Activated CD4-positive, alpha-beta T cell treated with anti-CD3 and anti-CD28 coated beads, Interleukin-2, Interleukin-6, amounts not matched to agents 100 ng/mL and 50 ng/mL, durations not matched to agents 16 hours and 8 hours (primary cell): ENCODE measurements at places on chromosomes 6 and 20.

- no peak for DNase-seq
Measured at GRCh38 chr6:170212956-170213636, 77.8 kb downstream of the DLL1 start.

GRCh38 chr20:17495826-17496225 lies 35.4 kb downstream of the BFSP1 start:
- no peak for DNase-seq

- no peak for DNase-seq
Measured at GRCh38 chr6:92496527-92496926, 922.8 kb downstream of the EPHA7 start.

- DNase-seq: no peak
Measured at GRCh38 chr20:617934-618690, 8.0 kb upstream of the TCF15 start.

DNA sequence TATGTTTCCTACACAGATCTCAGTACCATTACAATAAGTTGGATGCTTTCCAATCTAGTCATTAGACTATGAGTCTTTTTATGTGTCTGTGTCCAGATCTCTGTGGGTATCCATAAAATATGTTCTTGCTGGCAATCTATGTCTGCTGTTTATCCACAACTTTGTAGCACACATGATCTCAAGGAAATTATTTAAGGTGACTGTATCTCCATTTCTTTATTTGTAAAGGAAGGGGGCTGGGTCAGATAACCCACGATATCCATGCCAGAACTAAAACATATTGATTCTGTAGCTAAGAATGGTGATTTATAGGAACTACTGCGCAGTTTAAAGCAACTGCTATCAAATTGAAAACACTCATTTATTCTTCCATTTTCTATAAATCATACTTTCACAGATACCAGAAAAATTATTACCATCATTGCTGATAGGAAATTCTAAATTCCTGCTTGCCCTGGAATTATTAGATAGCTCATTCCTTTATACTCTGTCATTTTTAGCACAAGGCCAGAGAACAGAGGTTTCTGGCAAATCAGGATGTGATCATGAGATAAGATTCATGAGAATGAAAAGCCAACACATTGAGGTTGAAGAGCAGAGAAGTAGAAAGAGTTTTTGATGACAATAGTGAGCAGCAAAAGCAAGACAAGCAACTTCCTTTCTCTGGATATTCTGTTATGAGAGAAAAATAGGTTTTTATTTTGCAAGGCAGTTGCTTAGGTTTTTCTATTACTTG lies 851.4 kb upstream of the CITED2 start:
- DNase-seq: no peak

DNA sequence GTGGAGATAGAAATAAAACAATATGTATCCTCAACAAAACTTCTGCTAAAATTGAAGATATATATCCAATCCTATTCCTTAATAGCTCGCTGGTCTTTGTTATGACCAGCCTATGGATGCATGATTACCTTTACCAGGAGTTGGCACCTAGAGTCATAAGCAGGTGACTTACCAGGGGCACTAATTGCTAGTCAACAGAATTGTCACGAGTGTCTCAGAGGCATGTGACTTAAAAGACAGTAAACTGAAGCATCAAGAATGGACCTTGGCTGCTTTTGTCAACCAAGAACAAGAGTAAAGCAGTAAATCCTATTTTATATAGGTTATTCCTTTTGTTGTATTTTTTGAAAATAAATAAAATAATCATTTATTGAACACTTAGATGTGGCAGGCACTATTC lies 115.4 kb downstream of the MYO6 start:
- no peak for DNase-seq

- no peak for DNase-seq
Measured at GRCh38 chr6:89680150-89680549, 41.6 kb upstream of the LYRM2 start.

- no peak for DNase-seq
Measured at GRCh38 chr20:8050157-8050837, 30.7 kb upstream of the TMX4 start.

DNA sequence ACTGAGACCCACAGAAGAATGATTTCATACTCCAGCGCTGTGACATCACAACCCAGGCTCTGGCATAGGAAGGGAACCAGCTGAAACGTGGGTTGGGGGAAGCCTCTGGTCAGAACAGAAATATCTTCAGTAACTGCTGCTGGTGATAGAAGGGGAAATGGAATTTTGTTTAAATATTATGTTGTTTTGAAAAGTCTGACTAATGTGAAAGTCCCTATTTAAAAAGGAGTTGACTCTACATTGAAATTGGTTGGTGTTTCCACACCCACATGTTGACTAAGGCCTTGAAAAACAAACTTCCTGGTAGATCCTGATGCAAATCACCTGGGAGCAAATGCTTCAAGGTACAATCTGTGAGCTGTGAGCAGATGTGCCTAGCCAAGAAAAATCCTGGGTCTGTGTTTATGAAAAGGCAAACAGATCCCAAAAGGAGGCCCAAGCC lies 24.5 kb upstream of the TCP11 start:
- no peak for DNase-seq

DNA sequence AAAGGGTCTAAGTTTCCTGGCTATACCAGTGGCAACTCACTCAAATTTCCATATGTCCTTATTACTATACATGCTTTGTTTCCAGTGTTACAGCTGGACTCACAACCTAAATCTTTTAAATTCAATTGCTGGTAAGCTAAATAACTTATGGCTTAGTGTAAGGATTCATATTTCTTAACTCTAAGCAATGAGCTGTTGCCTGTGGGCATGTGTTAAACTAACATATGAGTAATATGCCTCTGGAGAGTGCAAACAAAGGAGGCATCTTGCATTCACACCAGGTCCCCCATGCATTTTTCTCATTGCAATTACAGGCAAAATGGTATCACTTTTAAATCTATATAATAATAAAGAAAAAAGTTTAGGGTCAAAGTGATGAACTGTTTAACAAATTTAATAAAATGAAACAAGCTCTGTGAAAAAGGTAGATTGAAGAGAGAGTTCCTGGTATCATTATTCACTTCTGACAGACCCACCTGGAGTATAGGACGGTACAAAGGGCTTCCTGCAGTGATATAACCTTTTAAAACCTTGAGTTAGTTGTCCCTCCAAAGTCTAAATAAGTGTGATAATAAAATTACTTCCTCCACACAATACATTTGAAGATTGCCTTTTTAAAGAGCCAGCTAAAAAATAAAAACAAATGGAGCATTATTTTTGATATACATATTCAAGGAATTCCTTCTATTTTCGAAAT lies 57.6 kb upstream of the HMGCLL1 start:
- DNase-seq: no peak

DNA sequence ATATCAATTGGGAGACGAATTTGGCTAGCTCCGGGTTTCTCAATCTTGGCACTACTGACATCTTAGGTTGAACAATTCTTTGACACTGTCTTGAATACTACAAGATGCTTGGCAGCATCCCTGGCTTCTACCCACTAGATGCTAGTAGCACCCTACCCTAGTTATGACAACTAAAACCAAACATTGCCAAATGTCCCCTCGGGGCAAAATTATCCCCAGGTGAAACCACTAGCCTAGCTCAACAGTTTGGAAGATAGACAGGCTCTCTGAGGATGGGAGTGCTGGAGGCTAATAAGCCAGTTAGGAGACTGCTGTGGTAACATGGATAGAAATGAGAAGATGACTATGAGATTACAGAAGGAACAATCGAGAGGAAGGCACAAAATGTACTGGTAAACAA lies 20.9 kb downstream of the CCNC start:
- no peak for DNase-seq

GRCh38 chr6:109305028-109305427 lies 77.2 kb downstream of the CD164 start:
- no peak for DNase-seq

DNA sequence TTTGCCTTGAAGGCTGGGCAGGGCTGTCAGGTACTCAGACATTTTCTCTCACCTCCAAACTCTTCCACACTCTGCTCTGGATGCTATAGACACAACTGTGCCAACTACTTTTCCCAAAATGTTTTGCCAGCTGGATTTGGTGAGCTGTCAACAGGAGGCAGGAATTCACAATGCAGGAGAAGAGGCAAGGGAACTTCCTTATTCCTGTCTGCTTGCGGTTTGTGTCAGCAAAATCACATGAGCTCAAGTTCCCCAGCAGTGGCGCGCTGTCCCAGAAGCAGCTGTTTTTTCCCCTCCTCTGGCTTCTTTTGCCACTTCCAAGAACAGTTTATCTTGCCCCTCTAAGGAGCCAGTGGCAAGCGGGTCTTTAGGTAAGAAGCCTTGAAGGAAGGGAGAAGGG lies 608.2 kb downstream of the PRKN start:
- no peak for DNase-seq

- no peak for DNase-seq
Measured at GRCh38 chr6:137133122-137133521, 40.3 kb downstream of the IL22RA2 start.

DNA sequence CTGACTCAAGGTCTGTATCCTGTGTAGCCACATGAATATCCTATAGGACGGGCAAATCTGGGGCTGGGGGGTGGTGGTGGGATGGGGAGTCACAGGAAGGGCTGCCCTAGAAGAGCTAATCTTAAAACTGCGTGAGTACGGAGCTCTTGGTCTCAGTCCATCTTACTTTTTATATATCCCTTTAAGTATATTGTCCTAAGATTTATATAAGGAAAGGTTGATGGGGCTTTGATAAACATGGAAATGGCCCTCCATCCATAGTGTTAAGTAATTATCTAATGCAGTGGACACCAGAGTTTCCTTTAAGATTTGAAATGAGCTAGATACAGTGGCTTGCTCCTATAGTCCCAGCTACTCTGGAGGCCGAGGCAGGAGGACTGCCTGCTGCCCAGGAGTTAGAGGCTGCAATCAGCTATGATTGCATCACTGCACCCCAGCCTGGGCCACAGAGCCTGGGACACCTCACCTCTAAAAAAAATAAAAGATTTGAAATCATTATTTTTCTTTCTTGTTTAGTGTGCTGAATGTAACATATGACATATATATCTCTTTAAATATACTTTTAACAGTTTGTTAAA lies 24.2 kb upstream of the DYNLRB1 start:
- no peak for DNase-seq

DNA sequence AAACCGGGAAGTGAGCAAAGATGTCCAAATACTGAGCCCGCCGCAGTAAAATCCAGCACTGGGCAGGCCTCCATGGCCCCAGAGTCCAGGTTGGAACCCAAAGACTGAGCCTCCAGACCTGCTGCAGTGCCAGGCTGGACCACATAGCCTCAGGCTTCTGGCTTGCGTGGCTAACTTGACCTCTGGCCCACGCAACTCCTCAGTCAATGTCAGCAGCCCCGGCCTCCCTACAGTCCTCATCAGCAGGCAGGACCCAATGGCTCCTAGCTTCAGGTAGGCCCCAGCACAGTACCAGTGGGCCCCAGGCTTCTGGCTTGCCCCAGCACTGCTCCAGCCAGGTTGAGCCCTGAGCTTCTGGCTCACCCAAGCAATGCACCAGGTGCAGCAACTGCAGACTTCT lies 245.1 kb upstream of the AFDN start:
- no peak for DNase-seq

DNA sequence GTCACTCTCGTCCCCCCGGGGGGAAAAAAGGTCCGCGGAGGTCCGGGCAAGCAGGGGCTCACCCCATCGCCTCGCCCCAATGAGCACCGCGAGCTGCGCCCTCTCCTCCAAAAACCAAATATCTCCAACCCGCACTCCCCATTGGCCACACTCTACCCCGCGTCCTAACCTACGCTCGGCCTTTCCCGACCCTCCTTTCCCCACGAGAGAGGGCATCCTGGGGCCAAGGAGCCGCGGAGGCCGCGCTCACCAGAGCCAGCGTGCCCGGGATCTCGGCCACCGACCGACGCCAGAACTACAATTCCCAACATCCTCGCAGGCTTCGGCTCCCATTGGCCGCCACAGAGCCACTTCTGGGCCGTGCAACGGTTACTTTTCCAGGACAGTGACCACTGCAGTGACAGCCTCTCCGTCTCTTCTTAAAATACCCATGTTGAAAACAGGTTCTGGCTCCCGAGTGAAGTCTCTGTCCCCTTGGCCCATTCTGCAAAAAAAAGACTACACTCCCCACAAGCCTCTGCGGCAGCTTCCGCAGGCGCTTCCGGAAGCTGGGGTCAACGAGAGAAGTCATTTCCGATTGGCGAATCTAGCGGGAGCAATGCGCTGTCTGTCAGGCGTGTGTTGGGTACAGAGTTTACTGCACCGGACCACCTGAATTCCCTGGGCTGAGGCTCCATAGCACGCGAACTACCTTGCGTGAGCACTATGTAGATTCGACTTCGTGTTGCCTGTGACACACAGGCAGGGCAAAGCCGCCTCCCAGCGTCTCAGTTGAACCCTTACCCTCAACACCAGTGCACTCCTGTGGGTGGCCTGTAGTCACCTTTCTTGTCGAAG lies at the start of gene ZNF343:
ZNF343 (minus strand) TSS at position 285 of the 837 bp plus-strand sequence. CDS start 15,020 bp downstream, outside the sequence.
- peak; percentile 88 for DNase-seq

DNA sequence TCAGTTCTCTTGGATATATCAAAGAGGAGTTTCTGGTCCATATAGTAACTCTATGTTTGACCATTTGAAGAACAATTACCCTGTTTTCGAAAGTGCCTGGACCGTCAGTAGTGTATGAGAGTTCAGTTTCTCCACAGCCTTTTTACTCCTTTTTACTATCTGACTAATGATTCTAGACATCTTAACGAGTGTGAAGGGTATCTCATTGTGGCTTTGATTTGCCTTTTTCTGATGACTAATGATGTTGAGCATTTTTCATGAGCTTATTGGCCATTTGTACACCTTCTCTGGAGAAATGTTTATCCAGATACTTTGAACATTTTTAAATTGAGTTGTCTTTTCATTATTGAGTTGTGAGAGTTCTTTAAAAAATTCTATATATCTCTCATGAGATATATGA lies 114.9 kb upstream of the ATXN1 start:
- DNase-seq: no peak

- DNase-seq: no peak
Measured at GRCh38 chr6:967701-968100, 274.8 kb upstream of the EXOC2 start.

GRCh38 chr6:7727946-7728854 lies 2.3 kb downstream of the BMP6 start:
- DNase-seq: peak; percentile 18

DNA sequence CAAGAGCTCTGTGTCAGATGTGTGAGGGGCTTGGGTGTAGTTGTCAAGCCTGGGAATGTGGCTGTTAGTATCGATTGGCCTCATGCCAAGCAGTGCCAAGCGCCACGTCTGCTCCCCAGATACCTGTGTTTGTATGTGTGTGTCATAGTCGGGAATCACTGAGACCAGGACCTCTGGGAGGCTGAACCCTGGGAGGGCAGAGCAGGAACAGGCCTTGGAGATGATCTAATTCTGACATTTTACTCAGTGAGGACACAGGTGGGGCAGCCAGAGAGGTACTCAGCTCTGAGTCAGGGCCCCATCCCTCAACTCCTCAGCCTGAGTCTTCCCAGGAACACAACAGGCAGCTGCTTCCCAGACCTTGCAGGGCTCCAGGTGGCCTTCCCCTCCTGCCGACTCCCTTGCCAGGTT lies 51.2 kb upstream of the FANCE start:
- no peak for DNase-seq

DNA sequence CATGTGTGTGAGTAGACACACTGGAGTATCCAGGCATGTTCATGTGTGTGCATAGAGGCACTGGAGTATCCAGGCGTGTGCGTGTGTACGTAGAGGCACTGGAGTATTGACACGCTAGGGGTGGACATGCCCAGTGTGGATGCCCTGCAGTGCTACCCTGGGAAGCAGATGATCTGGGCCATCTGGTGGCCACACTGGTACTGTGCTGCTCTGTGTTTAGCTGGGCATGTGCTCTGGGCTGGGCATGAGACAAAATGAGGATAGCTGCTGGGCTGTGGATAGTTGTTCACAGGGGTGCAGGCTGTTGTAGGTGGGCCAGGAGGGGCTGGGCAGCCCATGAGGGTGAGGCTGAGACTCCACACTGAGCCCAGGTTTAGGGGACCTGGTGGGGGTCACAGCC lies 24.0 kb upstream of the NPBWR2 start:
- no peak for DNase-seq
